Gastroesophageal sphincter (tissue), 4 donors: ENCODE measurements at places on chromosomes 11 and 22.
A peak's percentile ranks its signal among the peaks of the same experiment; 100 is the strongest.

- ATAC-seq: no peak
- peak overlapping the region; percentile 72 for H3K27ac ChIP-seq
These were observed 586 bp downstream of the TTLL1 start for GRCh38 chr22:43088627-43088983.

DNA sequence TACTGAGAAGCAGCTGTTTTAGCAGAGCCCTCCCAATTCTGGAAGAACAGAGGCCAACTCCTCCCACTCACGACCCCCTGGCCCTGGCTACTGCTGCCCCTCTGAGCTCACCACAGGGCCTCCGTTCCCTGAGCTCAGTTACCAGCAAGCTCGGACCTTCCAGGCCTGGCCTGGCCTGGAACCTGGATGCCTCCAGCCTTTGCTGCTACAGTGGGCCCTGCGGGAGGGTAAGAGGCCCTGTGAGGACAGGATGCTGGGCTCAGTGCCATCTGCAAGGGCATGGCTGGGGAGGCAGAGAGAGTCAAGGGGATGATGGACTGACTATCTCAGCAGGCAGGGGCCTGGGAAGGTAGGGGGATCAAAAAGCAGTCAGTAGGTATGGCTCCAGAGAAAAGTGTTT, 209.9 kb upstream of the NCAM1 start:
- ATAC-seq: no peak
- no peak overlapping the region for H3K4me3 ChIP-seq
- H3K36me3 ChIP-seq: no peaks in the 10 kb centered on the region
- H3K27ac ChIP-seq: no peak overlapping the region

DNA sequence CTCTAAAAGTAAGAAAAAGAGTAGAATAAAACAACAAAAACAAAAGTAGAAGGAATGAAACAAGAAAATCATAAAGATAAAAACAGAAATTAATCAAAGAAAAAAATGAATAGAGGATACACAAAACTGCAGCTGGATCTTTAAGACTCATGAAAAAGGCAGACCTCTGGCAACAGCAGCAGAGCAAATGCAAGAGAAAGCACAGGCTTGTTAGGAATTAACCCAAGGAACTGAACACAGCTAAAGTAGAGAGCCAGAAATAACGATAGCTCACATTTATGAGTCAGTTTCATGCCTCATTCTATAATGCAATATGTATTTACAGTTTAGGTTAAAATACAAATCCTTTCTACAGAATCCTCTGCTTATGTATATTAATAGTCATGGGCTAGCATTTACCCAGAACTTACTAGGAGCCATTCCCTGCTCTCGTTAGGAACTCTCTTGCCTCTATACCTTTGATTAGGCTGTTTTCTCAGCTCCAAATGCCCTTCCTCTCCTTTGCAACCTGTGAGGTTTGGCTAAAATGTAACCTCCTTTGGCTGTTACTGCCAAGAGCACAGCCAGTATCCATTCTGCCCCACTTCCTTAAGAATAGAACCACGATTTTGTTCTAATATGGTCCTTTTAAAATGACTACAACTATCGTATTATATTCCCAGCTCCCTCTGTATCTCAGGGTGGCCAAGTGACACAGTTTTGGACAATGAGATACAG, 38.3 kb upstream of the NFAM1 start:
- H3K4me1 ChIP-seq: no peaks in the 10 kb centered on the region
- H3K27ac ChIP-seq: no peak overlapping the region
- H3K36me3 ChIP-seq: no peaks in the 10 kb centered on the region
- no peaks in the 10 kb centered on the region for H3K27me3 ChIP-seq
- ATAC-seq: no peak
- H3K4me3 ChIP-seq: no peak overlapping the region

DNA sequence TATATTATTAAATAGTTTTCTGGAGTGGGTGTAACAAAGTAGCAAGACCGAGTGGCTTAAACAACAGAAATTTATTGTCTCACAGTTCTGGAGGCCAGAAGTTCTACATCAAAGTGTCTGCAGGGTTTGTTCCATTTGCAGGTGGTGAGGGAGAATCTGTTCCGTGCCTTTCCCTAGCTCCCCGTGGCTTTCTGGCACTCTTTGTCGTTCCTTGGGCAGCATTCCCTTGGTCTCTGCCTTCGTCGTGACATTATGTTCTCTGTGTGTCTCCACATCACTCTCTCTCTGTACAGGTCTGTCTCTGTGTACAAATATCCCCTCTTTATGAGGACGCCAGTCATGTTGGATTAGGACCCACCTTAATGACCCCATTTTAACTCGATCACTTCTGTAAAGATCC, 38.2 kb downstream of the LDLRAD3 start:
- peaks cover 6% of the 10 kb centered on the region for H3K4me1 ChIP-seq
- no peaks in the 10 kb centered on the region for H3K27me3 ChIP-seq
- no peak overlapping the region for H3K27ac ChIP-seq
- H3K4me3 ChIP-seq: no peak overlapping the region
- no peaks in the 10 kb centered on the region for H3K36me3 ChIP-seq

GRCh38 chr11:30116512-30116911, 99.7 kb upstream of the KCNA4 start:
- H3K36me3 ChIP-seq: no peaks in the 10 kb centered on the region
- no peak for ATAC-seq
- H3K27ac ChIP-seq: no peak overlapping the region
- no peak overlapping the region for H3K4me3 ChIP-seq

DNA sequence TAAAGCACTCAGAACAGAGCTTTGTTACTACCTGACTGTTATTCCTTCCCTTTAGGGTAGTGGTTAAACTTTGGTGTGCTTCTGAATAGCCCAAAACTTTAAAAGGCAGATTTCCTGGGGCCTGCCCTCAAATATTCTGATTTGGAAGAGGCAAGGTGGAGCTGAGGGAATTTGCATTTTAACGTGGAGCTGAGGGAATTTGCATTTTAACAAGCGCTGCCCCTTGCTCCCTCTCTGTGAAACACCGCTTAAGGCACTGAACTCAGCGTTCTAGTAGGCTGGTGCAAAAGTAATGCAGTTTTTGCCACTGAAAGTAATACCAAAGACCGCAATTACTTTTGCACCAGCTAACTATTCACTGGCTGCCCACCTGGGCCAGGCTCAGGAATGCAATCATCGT, 35.0 kb downstream of the TPST2 start:
- H3K27ac ChIP-seq: no peak overlapping the region
- no peak overlapping the region for H3K4me3 ChIP-seq
- no peak for ATAC-seq
- no peaks in the 10 kb centered on the region for H3K27me3 ChIP-seq

DNA sequence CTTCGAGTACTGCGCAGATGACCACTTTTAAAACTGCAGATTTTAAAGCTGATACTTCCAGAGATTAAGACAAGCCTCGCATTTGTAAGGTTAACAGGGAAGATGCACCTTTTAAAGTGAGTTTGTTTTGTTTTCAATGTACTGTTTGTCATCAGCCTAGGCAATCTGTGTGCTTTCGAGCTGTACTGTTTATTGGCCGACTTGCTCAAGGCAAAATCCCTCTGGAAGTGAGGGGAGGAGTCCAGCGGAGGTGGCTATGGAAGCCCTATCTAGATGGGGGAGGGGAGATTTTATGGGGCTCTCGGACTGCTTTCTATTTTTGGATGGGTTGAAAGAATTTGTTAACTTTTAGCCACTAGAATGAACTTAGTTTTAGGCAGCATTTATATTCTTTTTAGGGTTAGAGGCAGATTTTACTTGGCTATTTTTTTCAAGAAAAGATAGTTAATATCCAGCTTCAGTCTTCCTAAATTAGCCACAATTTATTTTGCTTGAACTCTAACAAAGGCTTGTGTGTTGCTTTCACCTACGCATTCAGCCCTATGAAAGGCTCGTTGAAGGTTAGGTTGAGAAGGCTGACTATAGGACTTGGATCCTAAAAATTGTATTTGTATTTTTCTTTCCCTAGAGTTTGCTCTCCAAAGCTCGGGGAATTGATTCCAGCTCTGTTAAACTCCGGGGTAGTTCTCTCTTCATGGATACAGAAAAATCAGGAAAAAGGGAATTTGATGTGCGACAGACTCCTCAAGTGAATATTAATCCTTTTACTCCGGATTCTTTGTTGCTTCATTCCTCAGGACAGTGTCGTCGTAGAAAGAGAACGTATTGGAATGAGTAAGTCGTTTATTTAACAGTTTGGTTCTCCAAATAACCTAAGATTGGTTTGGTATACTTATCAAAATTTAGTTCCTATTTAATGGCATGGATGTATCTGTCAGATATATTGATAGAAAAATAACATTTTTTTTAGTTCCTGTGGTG, 2.1 kb downstream of the WEE1 start:
- peak overlapping the region; percentile 90 for H3K27ac ChIP-seq
- peak overlapping the region; percentile 68 for H3K4me3 ChIP-seq
- H3K36me3 ChIP-seq: no peaks in the 10 kb centered on the region

DNA sequence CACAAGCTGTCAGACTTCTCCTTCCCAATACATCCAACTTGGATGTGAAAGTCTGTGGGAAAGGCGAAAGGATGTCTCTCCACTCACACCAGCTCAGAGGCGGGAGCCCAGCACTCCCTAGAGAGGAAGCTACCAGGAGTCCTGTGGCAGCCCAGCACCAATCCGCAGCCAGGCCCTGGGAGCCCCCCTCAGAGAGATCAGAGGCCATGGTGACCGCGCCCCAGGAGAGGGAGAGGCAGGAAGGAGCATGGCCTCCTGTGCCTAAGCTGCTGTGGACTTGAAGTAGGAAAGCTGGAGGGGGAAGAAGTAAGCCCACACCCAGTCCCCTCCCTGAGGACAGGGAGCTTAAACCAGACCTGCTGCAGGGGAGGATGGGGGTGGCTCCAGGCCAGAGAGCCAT, 24.4 kb upstream of the IGSF9B start:
- no peaks in the 10 kb centered on the region for H3K4me1 ChIP-seq
- H3K27me3 ChIP-seq: peaks cover 14% of the 10 kb centered on the region
- H3K27ac ChIP-seq: peak overlapping the region; percentile 32
- no peaks in the 10 kb centered on the region for H3K36me3 ChIP-seq

- peak overlapping the region; percentile 50 for H3K27ac ChIP-seq
- no peak overlapping the region for H3K4me3 ChIP-seq
- H3K36me3 ChIP-seq: peaks cover 68% of the 10 kb centered on the region
- ATAC-seq: peak; percentile 91
- peaks cover 5% of the 10 kb centered on the region for H3K4me1 ChIP-seq
- no peaks in the 10 kb centered on the region for H3K27me3 ChIP-seq
These were observed 55.9 kb downstream of the PPFIA1 start for GRCh38 chr11:70326365-70326811.

- H3K4me1 ChIP-seq: peaks cover 23% of the 10 kb centered on the region
- H3K36me3 ChIP-seq: no peaks in the 10 kb centered on the region
- no peak overlapping the region for H3K4me3 ChIP-seq
These were observed 39.6 kb downstream of the CSNK2A3 start for GRCh38 chr11:11313426-11313825.

DNA sequence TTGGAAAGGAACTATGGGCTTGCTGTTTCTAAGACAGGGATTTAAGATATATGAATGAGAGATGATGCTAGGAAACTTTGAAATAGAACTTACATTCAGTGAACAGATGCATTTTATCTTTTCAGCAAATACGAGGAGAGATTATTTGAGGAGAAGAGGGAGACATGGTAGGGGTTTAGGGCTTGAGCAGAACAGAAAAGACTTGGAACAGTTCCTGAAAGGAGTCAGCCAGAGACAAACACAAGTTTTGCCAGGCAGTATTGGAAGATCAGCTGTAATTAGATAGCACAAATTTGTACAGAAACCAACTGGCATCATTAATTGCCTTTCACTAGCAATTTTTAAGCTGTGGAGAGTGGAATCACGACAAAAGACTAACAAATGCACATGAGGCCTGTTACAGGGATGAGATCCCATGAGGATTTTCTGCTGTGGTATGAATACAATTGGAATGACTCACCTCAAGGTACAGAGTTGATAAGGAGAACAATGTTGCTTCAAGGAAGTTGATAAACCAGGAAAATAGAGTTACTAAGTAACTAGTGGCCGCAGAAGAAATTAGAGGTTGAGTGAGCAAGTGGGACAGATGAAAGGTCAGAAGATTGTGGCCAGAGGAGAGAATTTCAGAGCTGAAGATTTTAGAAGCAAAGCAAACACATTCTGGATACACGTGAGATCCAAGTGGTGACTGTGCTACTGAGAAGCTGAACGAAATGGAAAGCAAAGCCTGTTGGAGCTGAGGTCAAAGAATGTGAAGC, 67.9 kb downstream of the CYB5R2 start:
- no peaks in the 10 kb centered on the region for H3K27me3 ChIP-seq
- peaks cover 20% of the 10 kb centered on the region for H3K4me1 ChIP-seq
- ATAC-seq: no peak

GRCh38 chr22:32646476-32646875, 155.0 kb upstream of the TIMP3 start:
- ATAC-seq: no peak

GRCh38 chr11:35145271-35145670, 6.3 kb downstream of the CD44 start:
- no peak overlapping the region for H3K4me3 ChIP-seq
- ATAC-seq: no peak
- H3K4me1 ChIP-seq: peaks cover 9% of the 10 kb centered on the region
- H3K36me3 ChIP-seq: no peaks in the 10 kb centered on the region
- H3K27me3 ChIP-seq: no peaks in the 10 kb centered on the region

- no peaks in the 10 kb centered on the region for H3K4me1 ChIP-seq
- no peak overlapping the region for H3K4me3 ChIP-seq
- no peaks in the 10 kb centered on the region for H3K36me3 ChIP-seq
These were observed 333.5 kb upstream of the PITPNB start for GRCh38 chr22:28252539-28252938.

DNA sequence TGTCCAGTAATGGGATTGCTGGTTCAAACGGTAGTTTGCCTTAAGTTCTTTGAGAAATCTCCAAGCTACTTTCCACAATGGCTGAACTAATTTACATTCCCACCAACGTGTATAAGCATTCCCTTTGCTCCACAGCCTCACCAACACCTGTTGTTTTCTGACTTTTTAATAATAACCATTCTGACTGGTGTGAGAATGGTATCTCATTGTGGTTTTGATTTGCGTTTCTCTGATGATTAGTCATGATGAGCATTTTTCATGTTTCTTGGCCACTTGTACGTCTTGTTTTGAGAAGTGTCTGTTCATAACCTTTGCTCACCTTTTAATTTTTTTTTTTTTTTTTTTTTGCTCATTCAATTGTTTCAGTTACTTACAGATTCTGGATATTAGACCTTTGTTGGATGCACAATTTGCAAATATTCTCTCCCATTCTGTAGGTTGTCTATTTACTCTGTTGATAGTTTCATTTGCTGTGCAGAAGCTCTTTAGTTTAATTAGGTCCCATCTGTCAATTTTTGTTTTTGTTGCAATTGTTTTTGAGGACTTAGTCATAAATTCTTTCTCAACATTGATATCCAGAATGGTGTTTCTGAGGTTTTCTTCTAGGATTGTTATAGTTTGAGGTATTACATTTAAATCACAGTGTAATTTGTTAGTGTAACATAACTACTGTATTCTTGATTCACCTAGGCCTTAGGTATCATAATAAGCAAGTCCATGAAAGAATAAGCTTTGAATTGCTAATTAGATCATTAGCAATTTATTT, 33.0 kb downstream of the CCDC34 start:
- no peaks in the 10 kb centered on the region for H3K36me3 ChIP-seq
- H3K27me3 ChIP-seq: no peaks in the 10 kb centered on the region
- H3K4me1 ChIP-seq: no peaks in the 10 kb centered on the region
- no peak overlapping the region for H3K4me3 ChIP-seq
- no peak for ATAC-seq

DNA sequence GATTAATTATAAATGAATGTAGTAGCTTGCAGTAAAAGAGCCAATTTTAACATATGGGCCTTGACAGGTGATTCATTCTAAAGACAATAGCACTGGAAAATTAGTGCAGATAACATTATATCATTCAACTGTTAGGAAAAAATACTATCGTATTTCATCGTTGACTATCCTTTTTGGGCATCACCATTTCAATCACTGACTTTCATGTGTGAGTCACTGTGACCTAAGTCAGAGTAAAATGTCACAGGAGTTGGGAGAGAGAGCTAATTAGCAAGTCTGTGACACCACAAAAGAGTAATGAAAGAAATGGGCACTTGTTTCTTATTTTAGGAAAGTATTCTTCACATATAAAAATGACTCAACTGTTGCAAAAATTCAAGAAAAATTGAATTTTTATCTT, 253.8 kb upstream of the CNTN5 start:
- no peak overlapping the region for H3K27ac ChIP-seq
- no peaks in the 10 kb centered on the region for H3K36me3 ChIP-seq
- no peak overlapping the region for H3K4me3 ChIP-seq
- no peaks in the 10 kb centered on the region for H3K27me3 ChIP-seq
